ENCODE measurements at places on chromosomes 4 and X.

GRCh38 chr4:134700251-134700650 lies 498.7 kb upstream of the PABPC4L start:
- DNase-seq: no peak

GRCh38 chr4:112604589-112604988 lies 32.1 kb downstream of the ZGRF1 start:
- DNase-seq: peak; percentile 42

- DNase-seq: no peak
Measured at GRCh38 chrX:12309744-12310076, 171.4 kb downstream of the FRMPD4 start.

GRCh38 chrX:12954981-12955380 lies 19.9 kb upstream of the TMSB4X start:
- DNase-seq: peak; percentile 43

- no peak for DNase-seq
Measured at GRCh38 chr4:87239821-87240220, 19.4 kb upstream of the KLHL8 start.

GRCh38 chr4:16070203-16070602 lies 13.6 kb downstream of the PROM1 start:
- no peak for DNase-seq

DNA sequence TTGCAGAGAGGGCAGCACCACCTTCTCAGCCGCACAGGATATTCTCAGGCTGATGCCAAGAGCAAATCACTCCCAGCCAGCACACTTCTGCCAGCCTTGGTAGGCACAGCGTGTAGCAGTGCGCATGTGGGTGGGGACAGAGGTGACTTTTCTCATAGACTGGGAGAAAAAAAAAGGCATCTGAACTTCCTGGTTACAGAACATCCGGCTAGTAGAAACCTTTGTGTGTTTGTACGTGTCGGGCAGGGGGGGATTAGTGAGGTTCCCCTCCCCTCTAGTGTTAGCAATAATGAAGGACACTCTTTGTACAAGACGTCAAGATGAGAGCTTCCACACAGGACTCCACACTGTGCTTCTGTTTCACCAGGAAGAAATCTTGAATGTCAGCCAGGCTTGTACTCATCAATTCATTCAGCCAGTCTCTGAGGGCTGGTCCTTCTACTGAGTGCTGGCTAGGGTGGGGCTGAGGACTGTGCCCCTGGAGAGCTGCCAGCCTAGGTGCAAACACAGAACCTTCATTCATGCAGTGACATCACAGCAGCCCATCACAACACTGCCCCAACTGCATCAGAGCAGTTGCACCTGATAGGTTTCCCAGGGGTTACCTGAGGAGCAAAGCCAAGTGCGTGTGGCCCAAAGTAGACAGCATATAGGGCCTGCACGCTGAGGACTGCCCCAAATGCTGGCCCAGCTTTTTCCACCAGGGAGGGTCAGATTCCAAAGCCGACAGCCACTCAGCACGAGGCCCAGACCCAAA lies 34.7 kb downstream of the SLC25A5 start:
- no peak for DNase-seq

GRCh38 chr4:97577004-97577403 lies 566.3 kb downstream of the STPG2 start:
- no peak for DNase-seq

DNA sequence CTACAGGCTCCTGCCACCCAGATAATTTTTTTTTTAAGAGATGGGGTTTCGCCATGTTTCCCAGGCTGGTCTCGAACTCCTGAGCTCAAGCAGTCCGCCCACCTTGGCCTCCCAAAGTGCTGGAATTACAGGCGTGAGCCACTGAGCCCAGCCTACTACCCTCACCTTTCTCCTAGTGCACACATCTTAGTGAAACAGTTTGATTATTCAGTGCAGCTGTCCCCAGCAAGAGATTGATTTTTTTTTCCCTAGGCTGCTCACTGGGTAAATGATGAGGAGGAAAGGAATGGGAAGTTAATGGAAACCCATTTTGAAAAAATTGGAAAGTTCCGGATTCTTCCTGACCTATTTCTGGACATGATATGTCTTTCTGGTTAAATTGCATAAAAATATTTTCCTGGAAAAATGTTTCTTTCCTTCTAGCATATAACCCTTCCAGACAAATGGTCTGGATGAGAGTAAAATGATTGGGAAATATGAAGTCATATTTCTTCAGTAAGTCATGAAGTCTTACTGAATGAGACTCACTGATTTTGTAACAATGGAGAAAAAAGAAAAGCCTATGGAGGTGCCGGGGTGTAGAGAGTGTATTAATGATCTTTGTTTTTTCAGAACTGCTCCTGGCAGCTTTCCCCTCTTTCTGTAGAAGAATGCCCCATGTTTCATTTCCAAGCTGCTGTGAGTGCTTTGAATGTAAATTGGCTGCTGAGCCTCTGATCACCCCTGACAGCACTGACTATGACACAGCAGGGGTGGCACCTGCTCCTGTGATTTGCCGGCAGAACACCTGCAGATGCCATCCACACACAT lies 19.5 kb upstream of the ZNF41 start:
- peak; percentile 33 for DNase-seq

DNA sequence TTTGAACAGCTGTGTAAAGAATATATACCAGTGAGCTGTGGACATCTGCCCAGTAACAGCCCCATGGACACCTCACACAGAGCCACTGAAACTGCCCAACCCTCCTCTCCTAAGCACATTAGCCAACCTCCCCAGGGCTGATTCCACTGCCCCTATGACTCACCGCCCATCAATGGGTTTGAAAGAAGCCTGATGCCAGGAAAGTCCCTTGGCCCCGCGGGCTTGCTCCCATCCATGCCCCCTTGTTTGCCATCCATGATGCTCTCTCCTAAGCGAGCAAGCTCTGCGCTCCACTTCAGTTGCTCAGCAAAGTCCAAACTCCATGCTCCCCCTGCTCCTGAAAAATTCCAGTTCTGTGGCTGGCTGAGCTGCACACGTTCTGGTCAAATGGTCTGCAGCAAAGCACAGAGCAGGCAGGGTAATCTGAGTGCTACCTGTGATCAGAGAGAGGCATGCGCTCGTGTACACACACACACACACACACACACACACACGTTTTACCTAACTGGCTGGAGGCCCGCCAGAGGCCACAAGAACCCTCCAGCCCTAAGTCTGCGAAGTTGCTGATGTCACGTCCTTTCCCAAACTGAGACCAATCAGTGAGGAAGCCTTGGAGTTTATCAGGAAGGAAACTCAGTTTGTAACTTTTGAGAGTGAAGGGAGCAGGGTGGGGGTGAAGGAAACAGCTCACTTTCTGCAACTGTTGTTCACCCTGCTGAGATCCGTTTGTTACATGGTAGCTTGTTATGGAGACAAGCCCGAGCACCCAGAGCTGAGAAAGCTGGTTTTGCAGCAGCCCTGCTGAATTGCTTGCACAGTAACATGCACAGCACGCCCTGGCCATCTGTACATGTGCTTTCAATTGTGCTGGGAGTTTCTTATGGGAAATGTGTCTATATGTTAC lies at the start of gene ASB9:
Gene ASB9, minus strand, starts transcription at position 466 of the 904 bp plus-strand sequence. Its CDS starts 209 bp downstream, at position 257.
- DNase-seq: peak; percentile 81

DNA sequence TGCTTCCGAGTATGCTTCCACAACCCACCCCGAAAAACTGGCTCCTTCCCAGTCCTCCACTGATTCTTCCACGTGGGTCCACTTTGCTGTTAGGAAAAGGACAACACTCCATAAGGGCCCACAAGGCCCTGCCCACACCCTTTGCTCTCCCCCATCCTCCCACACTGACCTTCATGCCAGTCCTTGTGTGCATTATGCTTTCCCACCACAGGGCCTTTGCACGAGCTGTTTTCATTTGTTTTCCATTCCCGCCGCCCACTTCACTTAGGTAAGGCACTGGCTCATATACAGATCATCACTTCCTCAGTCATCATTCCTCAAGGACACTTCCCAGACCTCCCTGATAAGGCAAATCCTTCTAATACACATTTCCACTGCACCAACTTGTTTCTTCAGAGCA lies 16.8 kb upstream of the SEL1L3 start:
- no peak for DNase-seq

DNA sequence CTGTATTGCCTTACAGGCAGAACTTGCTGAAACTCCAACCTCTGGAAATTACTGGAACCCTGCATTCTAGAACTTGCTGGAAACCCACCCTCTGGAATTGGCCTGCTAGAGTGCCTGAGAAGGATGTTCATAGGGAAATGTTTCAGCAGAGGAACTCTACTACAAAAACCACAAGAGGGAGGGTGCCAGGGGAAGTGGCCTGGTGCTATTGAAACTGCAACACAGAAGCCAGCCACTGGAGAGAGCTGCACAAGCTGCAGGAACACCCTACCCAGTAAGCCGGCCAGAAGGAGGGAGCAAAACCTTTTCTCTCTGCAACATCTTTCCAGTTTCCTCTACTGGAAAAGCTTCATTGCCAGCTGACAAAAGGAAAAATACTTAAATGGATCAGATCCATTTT lies 2.5 kb upstream of the BRWD3 start:
- DNase-seq: peak; percentile 65

DNA sequence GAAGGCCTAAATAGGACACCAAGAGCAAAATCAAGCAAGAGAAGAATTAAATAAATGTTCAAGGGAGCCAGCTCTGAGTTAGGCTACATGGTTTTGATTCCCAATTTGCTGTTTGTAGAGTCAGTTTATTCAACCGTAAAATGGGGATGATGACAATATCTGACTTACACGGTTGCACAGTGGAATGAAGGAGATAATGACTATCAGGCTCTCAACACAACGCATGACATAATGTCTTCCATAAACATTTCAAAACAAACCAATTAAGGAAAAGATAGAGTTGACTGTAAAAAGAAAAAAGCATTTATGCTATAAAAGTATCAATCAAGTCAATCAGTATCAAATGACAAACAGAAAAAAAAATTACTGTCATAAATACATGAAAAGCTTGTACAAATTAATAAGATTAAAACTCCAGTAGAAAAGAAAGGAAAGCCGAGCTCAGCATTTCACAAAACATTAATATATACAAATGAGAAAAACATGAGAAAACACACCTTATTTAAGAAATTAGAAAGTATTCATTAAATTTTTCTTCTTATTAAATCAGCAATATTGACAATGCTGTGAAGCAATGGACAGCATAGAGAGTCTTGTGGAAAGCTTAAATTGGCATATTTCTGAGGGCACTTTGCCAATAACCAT lies 179.0 kb downstream of the SCFD2 start:
- no peak for DNase-seq

DNA sequence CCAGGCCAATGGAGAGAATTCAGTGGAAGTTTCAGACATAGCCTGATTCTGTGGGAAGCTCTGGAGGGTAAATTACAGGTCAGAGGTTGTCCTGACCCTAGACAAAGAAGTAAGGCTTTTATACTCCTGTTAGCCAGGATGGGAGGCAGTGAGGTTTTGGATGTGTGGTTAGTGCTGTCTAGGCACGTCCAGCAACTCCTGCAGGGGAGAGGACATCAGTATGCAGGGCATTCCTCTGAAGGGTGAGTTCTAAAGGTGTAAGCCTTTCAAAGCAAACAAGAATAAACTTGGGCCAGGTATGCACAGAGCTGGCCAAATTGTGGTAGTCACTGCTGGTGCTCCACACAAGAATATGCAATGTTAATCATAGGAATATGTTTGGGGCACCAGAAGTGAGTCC lies 562.5 kb downstream of the CCSER1 start:
- no peak for DNase-seq

- DNase-seq: no peak
Measured at GRCh38 chr4:128596853-128597252, 212.6 kb upstream of the JADE1 start.

DNA sequence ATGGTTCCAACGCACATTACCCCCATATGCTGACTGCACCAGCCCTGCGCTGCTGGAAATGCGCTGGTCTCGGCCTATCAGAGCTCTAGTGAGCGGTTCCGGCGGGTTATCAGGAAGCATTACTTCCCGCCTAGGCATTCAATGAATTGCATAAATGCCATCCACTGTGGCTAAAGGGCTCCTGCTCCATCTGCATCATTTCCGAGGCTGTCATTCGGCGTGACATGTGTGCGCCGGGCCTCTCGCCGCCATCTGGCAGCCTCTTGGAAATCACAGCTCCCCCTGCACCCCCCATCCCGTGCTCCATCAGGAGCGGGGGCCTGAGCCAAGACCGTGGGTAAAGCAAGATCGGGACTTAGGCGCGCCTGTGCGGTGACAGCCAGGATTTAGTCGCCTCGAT lies 64.4 kb downstream of the SEPSECS start:
- DNase-seq: no peak

DNA sequence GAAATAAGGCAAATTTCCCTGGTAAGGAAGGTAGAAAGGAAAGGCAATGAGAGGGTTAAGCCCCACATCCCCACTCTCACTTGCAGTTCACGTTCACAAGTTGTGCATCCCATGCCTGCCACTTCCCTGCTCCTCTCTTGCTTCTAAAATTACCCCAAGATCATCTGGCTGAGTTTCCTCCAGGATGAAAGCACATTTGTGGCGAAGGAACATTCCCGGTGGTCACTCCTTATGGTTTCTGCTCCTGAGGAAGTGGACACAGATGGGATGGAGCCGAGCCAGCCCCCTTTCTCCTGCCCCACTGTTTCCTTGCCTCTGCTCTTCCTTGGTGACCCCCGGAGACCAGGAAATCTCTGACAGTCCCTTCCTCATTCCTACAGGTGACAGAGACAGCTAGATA lies 37.5 kb downstream of the SPINK2 start:
- no peak for DNase-seq

DNA sequence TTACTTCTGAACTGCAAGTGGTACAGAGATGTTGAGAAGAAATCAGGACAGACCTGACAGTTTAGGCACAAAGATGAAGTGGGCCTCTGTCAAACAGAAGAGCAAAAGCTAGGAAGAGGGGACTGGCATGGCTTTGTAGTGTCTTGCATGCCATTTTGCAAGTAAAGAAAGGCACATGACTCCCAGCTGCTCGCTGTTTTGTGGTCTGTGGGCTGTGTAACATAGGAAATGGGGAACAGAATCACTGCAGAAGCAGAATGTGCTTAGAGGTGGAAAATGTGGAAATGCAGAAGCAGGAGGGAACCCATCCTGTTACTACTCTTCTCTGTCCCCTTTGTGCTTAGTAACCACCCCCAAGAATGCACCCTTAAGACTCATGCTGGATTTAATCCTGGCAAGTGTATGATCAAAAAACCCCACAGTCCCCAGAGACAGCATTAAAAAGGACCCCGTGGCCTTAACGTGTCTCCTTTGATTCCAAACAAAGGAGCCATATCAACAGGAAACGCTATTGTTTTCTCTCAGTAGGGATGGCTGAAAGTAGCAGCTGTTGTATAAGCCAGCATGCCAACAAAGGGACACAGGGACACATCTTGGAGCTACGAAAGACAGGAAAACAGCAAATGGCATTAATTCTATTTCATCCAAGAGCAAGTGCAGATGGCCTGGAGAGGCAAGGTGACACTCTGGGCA lies 177.6 kb upstream of the GLRA2 start:
- no peak for DNase-seq

- no peak for DNase-seq
Measured at GRCh38 chr4:26687728-26688127, 103.8 kb downstream of the TBC1D19 start.

DNA sequence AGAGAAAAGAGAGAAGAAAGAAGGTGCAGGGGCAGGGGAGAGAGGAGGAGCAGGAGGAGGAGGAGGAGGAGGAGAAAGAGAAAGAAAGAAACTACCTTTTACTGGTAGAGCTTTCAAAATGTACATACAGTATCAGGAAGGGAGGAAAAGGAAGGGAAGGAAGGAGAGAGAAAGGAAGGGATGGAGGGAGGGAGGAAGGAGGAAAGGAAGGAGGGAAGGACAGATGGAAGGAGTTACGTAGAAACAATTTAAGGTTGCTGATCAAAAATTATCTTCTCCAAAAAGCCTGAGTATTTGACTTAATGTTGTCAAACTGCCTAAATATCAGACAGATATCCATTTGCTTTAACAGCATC lies 13.4 kb downstream of the TBC1D9 start:
- no peak for DNase-seq

GRCh38 chr4:41057467-41057866 lies 156.9 kb downstream of the APBB2 start:
- DNase-seq: no peak

GRCh38 chr4:112926819-112927218 lies 122.6 kb upstream of the ANK2 start:
- no peak for DNase-seq

Data from RPMI8226 (cell line).